ENCODE measurements at places on chromosomes 16 and 17. TPM values are rescaled to one million over a fixed set of nuclear protein-coding genes. Genes with fewer than 3 reads are reported as not detected.
A peak's percentile ranks its signal among the peaks of the same experiment; 100 is the strongest.

Gene NR1D1
- 18.2 TPM for total RNA-seq

Gene KRTAP4-8
- total RNA-seq = not detected

GRCh38 chr16:874366-875181, 74.0 kb upstream of the GNG13 start:
- H3K4me3 ChIP-seq = no peak overlapping the region
- peaks cover 14% of the 10 kb centered on the region for H3K36me3 ChIP-seq
- DNase-seq = no peak
- H3K4me1 ChIP-seq = peaks cover 3% of the 10 kb centered on the region
- no peaks in the 10 kb centered on the region for H3K27me3 ChIP-seq

Gene CCDC144A
- total RNA-seq = 2.5 TPM

GRCh38 chr17:9924735-9925191, 19.7 kb upstream of the RCVRN start:
- H3K27ac ChIP-seq = no peak overlapping the region
- no peak overlapping the region for H3K4me3 ChIP-seq
- no peaks in the 10 kb centered on the region for H3K36me3 ChIP-seq
- no peak for DNase-seq

- peaks cover 7% of the 10 kb centered on the region for H3K36me3 ChIP-seq
- no peak for DNase-seq
- H3K4me1 ChIP-seq = peaks cover 29% of the 10 kb centered on the region
- peak overlapping the region; percentile 18 for H3K27ac ChIP-seq
- H3K27me3 ChIP-seq = peaks cover 12% of the 10 kb centered on the region
- peak overlapping the region; percentile 14 for H3K4me3 ChIP-seq
Observed at GRCh38 chr17:44900894-44901293, 1.6 kb upstream of the EFTUD2 start.

GRCh38 chr17:42485680-42486079, 27.0 kb downstream of the ATP6V0A1 start:
- DNase-seq = no peak
- H3K36me3 ChIP-seq = no peaks in the 10 kb centered on the region
- no peak overlapping the region for H3K4me3 ChIP-seq
- peaks cover 44% of the 10 kb centered on the region for H3K4me1 ChIP-seq

GRCh38 chr16:72590151-72590937, 418.4 kb upstream of the PMFBP1 start:
- H3K27ac ChIP-seq = no peak overlapping the region
- peaks cover 24% of the 10 kb centered on the region for H3K4me1 ChIP-seq
- H3K36me3 ChIP-seq = no peaks in the 10 kb centered on the region

GRCh38 chr17:66146394-66146793, 45.5 kb downstream of the CEP112 start:
- DNase-seq = no peak
- H3K36me3 ChIP-seq = no peaks in the 10 kb centered on the region
- H3K27ac ChIP-seq = no peak overlapping the region
- no peaks in the 10 kb centered on the region for H3K27me3 ChIP-seq

Gene RASD1
- total RNA-seq = 2.8 TPM

DNA sequence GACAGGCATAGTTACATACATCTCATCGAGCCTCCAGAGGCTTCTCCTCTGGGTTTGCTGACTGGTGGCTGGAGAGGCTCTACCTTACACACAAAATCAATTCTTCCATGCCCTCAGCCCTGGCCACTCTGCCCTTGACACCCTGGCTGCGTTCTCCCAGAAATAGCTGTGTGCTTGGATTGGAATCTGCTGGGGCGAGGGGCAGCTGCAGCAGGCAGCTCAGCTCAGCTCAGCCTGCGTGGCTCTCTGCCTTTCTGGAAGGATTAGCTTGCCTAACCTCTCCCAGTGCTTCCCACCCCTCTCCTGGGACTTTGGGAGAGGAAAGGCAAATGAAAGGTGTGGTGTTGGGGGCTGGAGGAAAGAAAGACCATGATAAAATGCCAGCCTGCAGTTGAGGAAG, 216.1 kb downstream of the ENGASE start:
- no peak for DNase-seq
- H3K27me3 ChIP-seq = peaks cover 66% of the 10 kb centered on the region
- no peaks in the 10 kb centered on the region for H3K36me3 ChIP-seq

- DNase-seq = peak; percentile 26
- no peaks in the 10 kb centered on the region for H3K27me3 ChIP-seq
- no peak overlapping the region for H3K27ac ChIP-seq
- H3K4me3 ChIP-seq = no peak overlapping the region
Observed at GRCh38 chr16:12455287-12455798, 348.3 kb downstream of the CPPED1 start.

- no peaks in the 10 kb centered on the region for H3K27me3 ChIP-seq
- H3K36me3 ChIP-seq = peaks cover 10% of the 10 kb centered on the region
- H3K4me3 ChIP-seq = no peak overlapping the region
Observed at GRCh38 chr16:24577167-24577566, 37.8 kb downstream of the RBBP6 start.

Gene TBC1D3H
- not detected for total RNA-seq

DNA sequence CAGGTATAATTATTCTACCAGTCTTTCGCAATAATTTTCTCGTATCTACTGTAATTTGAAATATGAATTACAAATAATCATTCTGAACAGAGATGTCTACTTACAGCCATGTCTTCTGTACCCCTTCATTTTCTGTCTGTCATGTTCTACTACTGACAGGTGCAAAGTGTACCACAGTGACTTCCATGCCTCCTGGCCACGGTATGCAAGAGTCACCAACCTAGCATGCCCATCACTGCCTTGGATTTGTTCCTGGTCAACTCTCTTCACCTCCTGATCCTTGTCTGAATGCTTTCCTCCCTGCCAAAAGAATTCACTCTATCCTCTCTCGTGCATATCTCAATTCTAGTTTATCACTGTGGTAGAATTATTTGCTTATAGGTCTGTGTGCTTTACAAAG, 755.4 kb downstream of the KCNJ2 start:
- no peaks in the 10 kb centered on the region for H3K36me3 ChIP-seq
- H3K4me1 ChIP-seq = no peaks in the 10 kb centered on the region
- no peak for DNase-seq
- no peak overlapping the region for H3K4me3 ChIP-seq

- peaks cover 18% of the 10 kb centered on the region for H3K36me3 ChIP-seq
- H3K4me3 ChIP-seq = no peak overlapping the region
- H3K27me3 ChIP-seq = no peaks in the 10 kb centered on the region
- DNase-seq = no peak
- no peak overlapping the region for H3K27ac ChIP-seq
Observed at GRCh38 chr17:31272236-31272635, 24.8 kb downstream of the OMG start.

Gene RAB34
- 5.0 TPM for total RNA-seq

DNA sequence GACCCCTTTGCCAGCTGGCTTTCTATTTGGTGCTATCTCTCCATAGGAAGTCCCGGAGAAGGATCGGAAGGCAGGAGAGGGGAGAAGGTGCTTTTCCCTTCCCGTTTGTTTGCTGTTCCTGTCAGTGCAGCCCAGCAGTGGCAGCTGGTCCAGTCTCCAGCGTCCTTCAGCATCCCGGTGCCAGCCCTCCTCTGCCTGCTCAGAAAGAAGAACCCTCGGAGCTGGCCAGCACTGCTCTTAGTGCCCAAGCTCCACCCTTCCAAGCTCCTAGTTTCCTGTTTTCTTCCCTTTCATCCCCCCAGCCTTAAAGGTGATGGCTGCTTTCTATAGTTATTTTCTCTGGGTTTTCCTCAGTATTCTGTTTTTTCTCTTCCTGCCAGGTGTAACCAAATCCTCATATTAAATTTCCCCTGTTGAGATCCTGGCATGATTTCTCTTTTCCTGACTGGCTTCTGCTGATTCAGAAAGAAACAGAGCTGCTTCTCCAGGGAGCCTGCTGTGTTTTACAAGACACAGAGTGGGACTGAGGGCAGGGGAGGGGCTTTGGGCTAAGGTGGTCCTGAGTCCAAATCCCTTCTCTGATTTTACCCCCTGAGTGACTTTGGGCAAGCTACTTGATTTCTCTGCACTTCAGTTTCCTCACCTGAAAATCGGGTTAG, 186.8 kb downstream of the COPRS start:
- H3K36me3 ChIP-seq = peaks cover 4% of the 10 kb centered on the region
- H3K27me3 ChIP-seq = peaks cover 17% of the 10 kb centered on the region
- peaks cover 2% of the 10 kb centered on the region for H3K4me1 ChIP-seq
- no peak overlapping the region for H3K27ac ChIP-seq

GRCh38 chr17:60926466-60927183, 249.0 kb downstream of the BCAS3 start:
- H3K36me3 ChIP-seq = no peaks in the 10 kb centered on the region
- H3K4me1 ChIP-seq = no peaks in the 10 kb centered on the region
- DNase-seq = no peak

Gene EVPLL
- total RNA-seq = not detected

Gene RBL2
- total RNA-seq = 593 TPM

DNA sequence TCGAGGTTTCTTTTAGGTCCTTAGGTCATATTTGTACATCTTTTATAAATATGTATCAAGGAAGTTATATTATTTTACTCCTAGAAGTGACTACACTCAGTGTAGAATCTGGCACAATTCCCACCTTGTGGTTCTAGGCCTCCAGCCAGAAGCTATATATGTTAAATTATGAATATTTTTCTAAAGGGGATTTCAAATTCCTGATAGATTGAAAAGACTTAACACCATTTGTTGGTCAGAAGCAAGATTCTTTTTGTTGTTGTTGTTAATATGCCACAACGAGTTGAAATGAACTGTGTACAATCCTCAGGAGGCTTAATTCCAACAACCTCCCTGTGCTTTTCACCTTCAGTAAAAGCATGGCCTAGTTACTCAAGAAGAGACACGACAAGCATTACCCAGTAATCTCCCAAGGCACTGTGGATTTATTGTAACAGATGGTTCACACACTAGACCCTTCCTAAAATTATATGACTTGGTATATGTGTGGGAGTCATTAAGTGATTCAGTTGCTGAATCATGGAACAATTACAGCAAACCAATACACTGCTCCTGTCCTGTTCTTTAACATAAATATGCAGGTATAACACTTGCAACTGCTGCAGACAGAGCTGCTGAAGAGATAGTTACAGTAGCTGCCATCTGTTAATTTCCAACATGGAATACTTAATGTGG, 964.4 kb upstream of the GOT2 start:
- no peaks in the 10 kb centered on the region for H3K36me3 ChIP-seq
- no peaks in the 10 kb centered on the region for H3K4me1 ChIP-seq
- no peak overlapping the region for H3K27ac ChIP-seq
- no peak for DNase-seq
- no peak overlapping the region for H3K4me3 ChIP-seq
- no peaks in the 10 kb centered on the region for H3K27me3 ChIP-seq

- peaks cover 72% of the 10 kb centered on the region for H3K4me1 ChIP-seq
- H3K4me3 ChIP-seq = peak overlapping the region; percentile 76
- no peaks in the 10 kb centered on the region for H3K36me3 ChIP-seq
- H3K27me3 ChIP-seq = no peaks in the 10 kb centered on the region
Observed at GRCh38 chr16:70418993-70419318, 19.9 kb downstream of the ST3GAL2 start.

DNA sequence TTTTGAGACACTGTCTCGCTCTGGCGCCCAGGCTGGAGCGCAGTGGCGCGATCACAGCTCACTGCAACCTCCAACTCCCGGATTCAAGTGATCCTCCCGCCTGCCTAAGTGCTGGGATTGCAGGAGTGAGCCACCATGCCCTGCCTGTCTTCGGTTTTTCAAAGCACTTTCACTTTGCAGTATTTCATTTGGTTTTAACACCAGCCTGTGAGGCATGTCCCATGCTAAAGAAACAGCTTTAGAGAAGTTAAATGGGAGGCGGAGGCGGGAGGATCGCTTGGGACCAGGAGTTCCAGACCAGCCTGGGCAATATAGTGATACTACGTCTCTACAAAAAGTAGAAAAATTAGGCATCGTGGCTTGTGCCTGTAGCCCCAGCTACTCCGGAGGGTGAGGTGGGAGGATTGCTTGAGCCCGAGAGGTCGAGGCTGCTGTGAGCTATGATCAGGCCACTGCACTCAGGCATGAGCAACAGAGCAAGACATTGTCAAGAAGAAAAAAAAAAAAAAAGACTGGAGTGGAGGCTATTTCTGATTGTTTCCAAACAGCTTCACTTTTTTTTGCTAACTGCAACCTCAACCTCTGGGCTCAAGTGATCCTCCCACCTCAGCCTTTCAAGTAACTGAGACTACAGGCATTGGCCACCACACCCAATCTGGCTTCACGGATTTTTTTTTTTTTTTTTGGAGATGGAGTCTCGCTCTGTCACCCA, 1.3 kb downstream of the METTL23 start:
- H3K27ac ChIP-seq = peak overlapping the region; percentile 99
- peaks cover 75% of the 10 kb centered on the region for H3K4me1 ChIP-seq
- H3K36me3 ChIP-seq = no peaks in the 10 kb centered on the region

- no peak for DNase-seq
- peak overlapping the region; percentile 49 for H3K4me3 ChIP-seq
- no peaks in the 10 kb centered on the region for H3K36me3 ChIP-seq
- no peak overlapping the region for H3K27ac ChIP-seq
Observed at GRCh38 chr17:72116661-72117521, 3.9 kb upstream of the SOX9 start.

Gene TMC7
- not detected for total RNA-seq

DNA sequence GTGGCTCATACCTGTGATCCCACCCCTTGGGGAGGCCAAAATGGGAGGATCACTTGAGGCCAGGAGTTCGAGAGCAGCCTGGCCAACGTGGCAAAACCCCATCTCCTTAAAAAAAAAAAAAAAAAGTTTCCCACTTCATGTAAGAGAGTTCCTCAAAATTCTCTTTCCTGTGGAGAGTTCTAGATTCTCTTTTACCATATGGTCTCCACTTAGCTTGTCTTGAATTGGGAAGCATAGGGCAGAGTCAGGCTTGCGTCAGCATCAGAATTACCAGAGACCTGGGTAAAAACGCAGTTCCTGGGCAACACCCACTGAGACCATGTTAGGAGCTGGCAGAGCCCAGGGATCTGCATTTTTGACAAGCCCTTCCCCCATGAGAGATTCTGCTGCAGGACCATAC, 158.4 kb downstream of the CCDC182 start:
- H3K27ac ChIP-seq = no peak overlapping the region
- H3K4me3 ChIP-seq = no peak overlapping the region
- H3K36me3 ChIP-seq = no peaks in the 10 kb centered on the region
- peaks cover 18% of the 10 kb centered on the region for H3K4me1 ChIP-seq
- no peak for DNase-seq

DNA sequence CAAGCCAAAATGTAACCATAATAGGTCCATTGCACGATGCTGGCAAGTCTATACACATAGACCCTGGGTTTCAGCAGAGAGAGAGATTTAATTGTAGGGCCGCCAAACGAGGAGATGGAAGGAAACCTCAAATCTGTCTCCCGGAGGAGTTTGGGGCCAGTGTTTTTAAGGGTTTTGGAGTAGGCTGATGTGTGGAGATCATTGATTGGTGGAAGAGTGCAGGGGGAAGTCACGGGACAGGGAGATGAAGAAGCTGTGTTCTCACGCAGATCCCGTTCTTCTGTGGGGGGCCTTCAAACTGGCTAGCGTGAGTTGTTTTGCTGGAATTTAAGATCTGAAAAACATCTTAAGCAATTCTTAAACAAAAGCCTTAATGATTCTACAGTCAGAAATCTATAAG, 84.8 kb downstream of the KATNIP start:
- no peak overlapping the region for H3K27ac ChIP-seq
- no peaks in the 10 kb centered on the region for H3K4me1 ChIP-seq
- H3K4me3 ChIP-seq = no peak overlapping the region

Gene SMIM22
- total RNA-seq = not detected

- H3K27me3 ChIP-seq = no peaks in the 10 kb centered on the region
- no peaks in the 10 kb centered on the region for H3K36me3 ChIP-seq
- DNase-seq = no peak
- H3K4me1 ChIP-seq = peaks cover 48% of the 10 kb centered on the region
Observed at GRCh38 chr16:23557779-23558702, 514 bp downstream of the UBFD1 start.

Gene SALL1
- total RNA-seq = not detected

Gene CLEC19A
- total RNA-seq = not detected

Gene HAP1
- 0.11 TPM for total RNA-seq

Gene SEC14L5
- total RNA-seq = not detected
